ENCODE measurements at places on chromosomes 4 and X. TPM values are rescaled to one million over a fixed set of nuclear protein-coding genes. Genes with fewer than 3 reads are reported as not detected.

GRCh38 chr4:47612116-47613023, 127.3 kb downstream of the ATP10D start:
- peaks cover 3% of the 10 kb centered on the region for H3K36me3 ChIP-seq
- no peaks in the 10 kb centered on the region for H3K27me3 ChIP-seq
- no peaks in the 10 kb centered on the region for H3K4me1 ChIP-seq
- DNase-seq: no peak
- no peak overlapping the region for H3K27ac ChIP-seq

DNA sequence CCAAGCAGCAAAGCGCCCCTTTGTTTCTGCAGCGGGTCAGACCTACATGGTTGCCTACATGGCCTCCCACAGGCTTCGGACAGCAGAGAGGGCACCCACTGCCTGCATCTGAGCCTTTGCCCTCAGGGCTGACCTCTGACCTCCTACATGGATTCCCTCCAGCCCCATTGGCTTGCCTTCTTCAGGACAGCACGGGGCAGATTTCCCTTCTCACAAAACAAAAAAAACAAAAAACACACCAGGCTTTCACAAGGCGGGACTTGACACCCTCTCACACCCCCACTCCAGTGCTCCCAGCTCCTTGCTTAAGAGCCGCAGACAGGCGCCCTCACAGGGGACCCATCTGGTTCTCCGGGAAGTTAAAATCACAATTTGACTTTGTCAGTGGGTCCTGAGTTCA, 32.9 kb downstream of the ZFYVE28 start:
- no peaks in the 10 kb centered on the region for H3K4me1 ChIP-seq
- no peaks in the 10 kb centered on the region for H3K27me3 ChIP-seq
- H3K4me3 ChIP-seq: no peak overlapping the region
- no peak for DNase-seq
- no peak overlapping the region for H3K27ac ChIP-seq

DNA sequence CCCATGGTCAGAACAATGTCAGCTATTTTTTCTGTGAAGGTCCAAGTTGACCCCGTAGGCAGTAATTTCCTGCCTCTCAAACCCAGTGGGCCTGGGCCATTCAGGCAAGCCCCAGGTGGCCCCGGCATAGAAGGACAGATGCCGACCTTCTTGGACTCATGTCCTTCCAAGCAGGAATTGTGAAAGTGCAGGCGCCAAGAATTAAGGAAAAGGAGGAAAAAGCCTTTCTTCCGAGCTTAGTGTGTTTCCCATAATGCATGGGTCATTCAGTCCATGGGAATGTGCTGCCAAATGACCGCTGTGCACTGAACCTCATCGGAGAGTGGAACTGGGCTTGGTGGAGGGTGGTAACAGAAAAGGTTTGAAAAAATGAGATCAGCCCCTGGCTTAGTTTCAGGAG, 196.5 kb upstream of the HS3ST1 start:
- no peak overlapping the region for H3K27ac ChIP-seq
- no peaks in the 10 kb centered on the region for H3K36me3 ChIP-seq
- H3K27me3 ChIP-seq: no peaks in the 10 kb centered on the region
- DNase-seq: no peak
- no peaks in the 10 kb centered on the region for H3K4me1 ChIP-seq

DNA sequence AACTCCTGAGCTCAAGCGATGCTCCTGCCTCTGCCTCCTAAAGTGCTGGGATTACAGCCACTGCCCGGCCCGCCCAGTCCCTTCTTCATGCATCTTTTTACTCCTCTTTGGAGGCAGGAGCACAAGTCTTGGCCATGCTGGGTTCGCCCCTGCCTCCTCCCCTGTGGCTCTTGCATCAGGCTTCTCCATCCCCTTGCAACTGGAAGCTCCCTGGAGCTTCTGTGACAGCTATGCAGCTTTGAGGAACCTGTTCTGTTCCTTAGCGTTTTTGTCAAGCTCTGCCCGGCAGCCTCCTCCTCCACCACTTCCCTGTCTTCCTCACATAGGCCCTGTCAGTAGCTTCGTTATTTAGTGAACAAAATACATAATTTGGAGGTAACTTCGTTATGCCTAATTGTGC, 73.9 kb downstream of the PSAPL1 start:
- peak; percentile 41 for DNase-seq
- H3K4me3 ChIP-seq: no peak overlapping the region
- H3K36me3 ChIP-seq: no peaks in the 10 kb centered on the region
- H3K27ac ChIP-seq: no peak overlapping the region
- no peaks in the 10 kb centered on the region for H3K4me1 ChIP-seq

- no peaks in the 10 kb centered on the region for H3K36me3 ChIP-seq
- H3K27me3 ChIP-seq: no peaks in the 10 kb centered on the region
- H3K4me3 ChIP-seq: no peak overlapping the region
Measured at GRCh38 chr4:82415922-82416365, 14.3 kb downstream of the HNRNPDL start.

GRCh38 chr4:184648054-184648312, 1.3 kb downstream of the CASP3 start:
- peak overlapping the region; percentile 77 for H3K4me3 ChIP-seq
- DNase-seq: no peak

- no peak overlapping the region for H3K27ac ChIP-seq
- no peaks in the 10 kb centered on the region for H3K36me3 ChIP-seq
- no peaks in the 10 kb centered on the region for H3K27me3 ChIP-seq
- H3K4me1 ChIP-seq: peaks cover 2% of the 10 kb centered on the region
Measured at GRCh38 chr4:123817025-123817688, 420.6 kb downstream of the SPRY1 start.

GRCh38 chr4:145298885-145299284, 118.5 kb upstream of the OTUD4 start:
- H3K4me3 ChIP-seq: no peak overlapping the region
- DNase-seq: no peak
- H3K4me1 ChIP-seq: no peaks in the 10 kb centered on the region

DNA sequence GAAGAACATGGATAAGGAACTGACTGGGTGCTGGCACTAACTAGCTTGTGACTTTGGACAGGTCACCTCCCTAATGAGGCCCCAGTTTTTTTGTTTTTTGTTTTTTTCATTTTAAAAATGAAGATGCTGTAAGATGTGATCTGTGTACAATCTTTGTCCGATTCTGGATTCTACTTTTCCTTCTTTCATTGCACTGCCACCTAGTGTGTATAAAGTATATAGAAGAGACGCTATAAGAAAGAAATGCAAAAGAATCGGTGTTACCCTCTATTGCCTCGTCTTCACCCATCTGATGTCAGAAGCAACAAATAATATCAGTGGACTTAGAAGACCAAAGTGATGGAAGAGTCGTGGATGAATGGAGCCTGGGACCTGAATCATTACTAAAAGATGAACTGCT, 58.6 kb upstream of the P2RY10 start:
- no peaks in the 10 kb centered on the region for H3K36me3 ChIP-seq
- H3K27ac ChIP-seq: no peak overlapping the region
- no peak overlapping the region for H3K4me3 ChIP-seq
- no peaks in the 10 kb centered on the region for H3K4me1 ChIP-seq
- no peaks in the 10 kb centered on the region for H3K27me3 ChIP-seq
- no peak for DNase-seq

DNA sequence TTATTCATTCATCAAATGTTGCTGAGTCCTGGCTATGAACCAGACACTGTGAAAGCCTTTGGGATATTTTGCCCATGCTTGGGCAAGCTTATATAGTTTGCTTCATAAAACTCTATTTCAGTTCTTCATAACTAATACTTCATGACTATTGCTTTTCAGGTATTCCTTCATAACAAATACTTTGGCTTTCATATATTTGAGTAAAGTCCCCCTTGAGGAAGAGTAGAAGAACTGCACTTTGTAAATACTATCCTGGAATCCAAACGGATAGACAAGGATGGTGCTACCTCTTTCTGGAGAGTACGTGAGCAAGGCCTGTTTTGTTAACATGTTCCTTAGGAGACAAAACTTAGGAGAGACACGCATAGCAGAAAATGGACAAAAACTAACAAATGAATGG, 1.7 kb upstream of the AFP start:
- H3K27me3 ChIP-seq: no peaks in the 10 kb centered on the region
- H3K4me1 ChIP-seq: no peaks in the 10 kb centered on the region
- H3K27ac ChIP-seq: no peak overlapping the region
- DNase-seq: no peak
- H3K4me3 ChIP-seq: no peak overlapping the region

DNA sequence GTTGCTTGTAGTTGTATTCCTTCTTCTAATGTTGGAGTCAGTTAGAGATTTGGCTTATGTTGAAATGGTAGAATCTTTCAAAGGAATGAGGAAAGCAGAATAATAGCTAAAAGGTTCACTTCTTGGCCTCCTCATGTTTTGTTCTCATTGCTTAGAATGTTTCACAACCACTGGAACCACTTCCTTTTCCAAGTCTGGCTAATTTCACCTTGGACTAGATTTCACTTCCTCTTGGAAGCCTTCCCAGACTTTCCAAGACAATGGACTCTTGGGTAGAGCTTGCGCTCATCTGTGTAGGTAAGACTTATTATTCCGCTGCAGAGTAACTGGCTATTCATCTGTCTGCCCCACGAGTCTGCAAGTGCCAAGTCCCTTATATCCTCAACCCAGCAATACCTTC, 8.3 kb downstream of the SPATA18 start:
- peaks cover 1% of the 10 kb centered on the region for H3K4me1 ChIP-seq
- H3K27ac ChIP-seq: no peak overlapping the region
- peaks cover 3% of the 10 kb centered on the region for H3K36me3 ChIP-seq

- no peak overlapping the region for H3K27ac ChIP-seq
- DNase-seq: no peak
- no peaks in the 10 kb centered on the region for H3K27me3 ChIP-seq
- H3K4me3 ChIP-seq: no peak overlapping the region
- no peaks in the 10 kb centered on the region for H3K4me1 ChIP-seq
- no peaks in the 10 kb centered on the region for H3K36me3 ChIP-seq
Measured at GRCh38 chrX:10143071-10143983, 13.4 kb upstream of the CLCN4 start.

- H3K36me3 ChIP-seq: no peaks in the 10 kb centered on the region
- no peak for DNase-seq
- no peak overlapping the region for H3K27ac ChIP-seq
- peaks cover 3% of the 10 kb centered on the region for H3K4me1 ChIP-seq
- no peaks in the 10 kb centered on the region for H3K27me3 ChIP-seq
Measured at GRCh38 chrX:108696690-108697089, 39.7 kb downstream of the IRS4 start.

- H3K4me3 ChIP-seq: no peak overlapping the region
- DNase-seq: no peak
- H3K36me3 ChIP-seq: no peaks in the 10 kb centered on the region
- no peaks in the 10 kb centered on the region for H3K27me3 ChIP-seq
- H3K27ac ChIP-seq: no peak overlapping the region
- H3K4me1 ChIP-seq: no peaks in the 10 kb centered on the region
Measured at GRCh38 chr4:8346838-8347605, 77.5 kb downstream of the HTRA3 start.

ADH1A gene
- 3.5 TPM for total RNA-seq

BRS3 gene
- total RNA-seq: not detected

PORCN gene
- 12.0 TPM for total RNA-seq

ANK2 gene
- total RNA-seq: 64.4 TPM

MUC7 gene
- not detected for total RNA-seq

OTUD6A gene
- total RNA-seq: not detected

MAGEE2 gene
- 0.69 TPM for total RNA-seq

ERCC6L gene
- total RNA-seq: 0.13 TPM

GPRASP2 gene
- total RNA-seq: 15.3 TPM

All from aorta (tissue), 5 donors.